ENCODE measurements at places on chromosomes 5 and 9.

DNA sequence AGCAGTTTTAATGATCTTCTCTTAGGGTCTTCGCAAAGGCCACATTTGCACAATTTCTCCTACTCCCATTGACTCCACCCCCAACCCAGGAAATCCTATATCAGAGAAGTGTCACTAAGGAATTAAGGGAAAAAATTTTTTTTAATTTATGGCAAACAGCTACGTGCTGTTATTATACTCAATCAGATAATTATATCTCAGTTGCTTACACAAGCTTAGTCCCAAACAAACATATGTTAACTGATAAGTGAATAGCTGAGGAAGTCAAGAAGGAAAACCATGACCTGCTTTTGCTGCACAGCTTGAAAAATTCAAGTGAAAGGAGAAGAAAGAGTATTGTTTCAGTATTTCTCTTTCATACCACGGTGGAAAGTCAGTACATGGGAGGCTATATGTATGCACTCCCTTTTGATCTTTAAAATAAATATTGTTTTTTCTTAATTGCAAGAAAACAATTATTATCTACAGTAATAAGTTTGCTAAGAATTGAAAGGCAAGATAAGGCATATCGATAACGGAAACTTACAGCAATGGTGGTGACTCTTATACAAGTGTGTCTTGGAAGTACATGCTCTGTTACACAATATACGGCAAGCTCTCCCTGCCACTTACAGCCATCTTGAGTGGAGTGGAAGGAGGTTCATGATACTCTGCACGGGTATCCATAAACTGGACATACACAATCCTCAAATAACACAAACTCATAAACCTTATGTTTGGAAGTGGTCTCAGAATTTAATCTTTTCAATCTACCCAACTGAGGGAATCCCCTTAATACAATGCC lies 167.9 kb upstream of the FREM1 start:
- no peak for DNase-seq

- DNase-seq, result no peak
Measured at GRCh38 chr5:170408877-170409660, 19.9 kb upstream of the KCNMB1 start.

DNA sequence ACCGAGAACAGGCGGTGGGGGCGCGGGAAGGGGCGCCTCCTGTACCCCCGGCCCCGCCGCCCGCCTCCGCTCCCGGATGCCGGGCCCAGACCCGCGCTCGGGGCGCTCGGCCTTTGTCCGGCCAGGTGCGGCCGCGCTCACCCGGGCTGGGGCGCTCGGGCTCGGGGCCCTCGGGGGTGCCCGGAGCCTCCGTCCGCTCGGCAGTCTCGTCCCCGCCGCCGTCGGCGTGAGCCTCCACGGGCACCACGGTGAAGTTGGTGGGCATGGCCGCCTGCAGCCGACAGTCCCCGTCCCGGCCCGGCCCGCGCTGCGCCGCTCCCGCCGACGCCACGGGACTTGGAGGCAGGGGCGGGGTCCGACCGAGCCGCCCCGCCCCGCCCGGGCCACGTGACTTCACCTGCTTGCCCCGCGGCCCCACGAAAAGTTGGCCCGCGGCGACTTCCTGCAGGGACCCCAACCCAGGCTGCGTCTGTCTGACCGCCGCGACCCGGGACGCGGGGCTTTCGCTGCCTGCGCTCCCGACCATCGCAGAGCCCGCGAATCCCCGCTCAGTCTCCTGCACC lies at the start of gene SLC12A7:
SLC12A7 (minus strand) TSS at position 337 of the 563 bp plus-strand sequence; CDS start at position 265, 72 bp downstream.
- peak; percentile 53 for DNase-seq

GRCh38 chr9:107875571-107875980 lies 386.0 kb upstream of the KLF4 start:
- no peak for DNase-seq
